Amniotic epithelial cell (primary cell): ENCODE measurements at places on chromosomes 1 and 21.
A peak's percentile ranks its signal among the peaks of the same experiment; 100 is the strongest.

GRCh38 chr21:42474043-42474831, 21.8 kb downstream of the RSPH1 start:
- DNase-seq, result peak; percentile 2

DNA sequence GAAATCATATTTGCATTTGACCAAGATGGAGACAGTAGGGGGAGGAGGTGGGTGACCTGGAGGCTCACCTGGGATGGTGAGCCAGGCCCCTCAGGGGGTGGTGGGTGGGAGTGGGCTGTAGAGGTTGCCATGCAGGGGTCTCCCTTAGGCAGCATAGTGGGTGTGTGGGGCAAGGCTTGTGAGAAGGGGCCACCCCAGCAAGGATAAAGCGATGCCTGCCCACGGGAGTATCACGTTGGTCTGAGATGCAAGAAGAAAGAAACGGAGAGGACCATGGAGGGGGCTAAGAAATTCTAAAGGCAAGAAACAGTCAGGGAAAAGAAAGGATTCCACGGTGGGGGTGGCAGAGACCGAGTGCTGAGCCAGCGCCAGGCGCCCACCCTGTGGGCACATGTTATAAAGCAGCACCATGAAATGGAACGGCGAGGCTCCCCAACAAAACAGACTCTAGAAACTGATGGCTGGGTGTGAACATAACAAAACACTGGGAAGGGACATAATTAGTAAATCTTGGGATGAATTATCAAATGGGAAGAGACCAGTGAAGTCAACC, 11.7 kb upstream of the C2CD2 start:
- no peak for DNase-seq

DNA sequence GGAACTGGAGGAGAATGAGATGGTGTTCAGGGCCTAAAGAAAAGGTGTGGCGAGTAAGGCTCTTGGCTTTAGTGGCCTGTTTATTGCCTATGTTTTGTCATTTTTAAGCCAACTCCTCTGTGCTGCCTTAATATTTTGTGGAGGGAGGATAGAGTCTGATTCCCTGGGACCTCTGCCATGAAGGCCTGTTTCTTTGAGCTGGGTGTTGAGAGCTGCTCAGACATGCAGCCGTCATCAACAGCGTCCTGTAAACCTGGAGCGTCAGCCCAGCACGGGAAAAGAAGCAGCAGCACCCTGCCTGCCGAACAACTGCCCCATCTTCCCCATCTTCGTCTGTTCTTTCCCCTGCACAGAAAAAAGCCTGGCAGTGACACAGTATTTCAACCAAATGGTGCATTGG, 27.1 kb upstream of the SNX27 start:
- no peak for DNase-seq

DNA sequence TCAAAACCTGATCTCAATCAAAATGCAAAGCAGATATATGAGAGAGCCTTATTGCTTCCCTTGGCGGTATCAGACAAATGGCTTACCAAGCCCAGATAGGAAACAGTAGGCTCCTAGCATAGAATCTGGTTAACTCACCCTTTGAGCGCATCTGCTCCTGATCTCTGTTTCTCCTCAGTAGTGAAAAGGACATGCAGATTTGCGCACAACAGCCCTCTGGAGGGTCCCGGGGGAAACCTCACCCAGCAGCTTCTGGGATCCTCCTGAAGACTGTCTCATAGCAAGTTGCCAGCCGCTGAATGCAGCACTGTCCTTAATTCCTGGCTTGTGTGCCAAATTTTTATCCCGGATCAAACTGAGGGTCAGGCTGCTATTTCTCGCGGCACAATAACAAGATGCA, 192.2 kb downstream of the FASLG start:
- no peak for DNase-seq

DNA sequence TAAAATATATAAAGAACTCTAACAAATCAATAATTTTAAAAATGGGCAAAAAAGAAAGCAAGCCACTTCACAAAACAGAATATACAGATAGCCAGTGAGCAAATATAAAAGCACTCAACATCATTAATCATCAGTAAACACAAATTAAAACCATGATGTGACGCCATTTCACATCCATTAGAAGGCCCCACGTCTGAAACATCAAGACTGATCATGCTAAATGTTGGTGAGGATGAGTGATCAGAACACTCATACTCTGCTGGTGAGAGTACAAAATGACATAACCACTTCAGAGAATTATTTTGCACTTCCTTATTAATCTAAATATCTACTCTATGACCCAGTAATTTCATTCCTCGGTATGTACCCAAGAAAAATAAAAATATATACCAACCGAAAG, 512.2 kb upstream of the NR5A2 start:
- no peak for DNase-seq
